DMS53 (cell line): ENCODE measurements at places on chromosomes 5 and 9.

DNA sequence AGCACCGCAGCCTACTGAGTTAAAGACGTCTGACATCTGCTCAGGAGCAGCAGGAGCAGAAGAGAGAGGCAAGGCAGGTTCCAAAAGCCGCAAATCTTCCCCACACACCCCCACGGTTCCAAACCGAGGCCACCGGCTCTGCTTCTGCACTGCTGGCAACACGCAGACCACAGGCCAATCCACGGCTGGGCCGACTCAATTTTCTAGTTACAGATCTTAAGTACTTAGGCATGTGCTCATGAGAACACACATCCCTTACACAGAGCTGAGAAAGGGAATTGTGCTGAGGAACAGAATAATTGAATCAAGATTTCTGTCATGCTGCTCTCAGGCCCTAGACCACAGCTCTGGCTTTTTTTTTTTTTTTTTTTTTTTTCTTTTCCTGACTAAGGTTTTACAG lies 32.6 kb downstream of the PAX5 start:
- no peak for DNase-seq

GRCh38 chr9:135563039-135563476 lies 1.5 kb downstream of the PAEP start:
- DNase-seq: no peak

GRCh38 chr5:10701567-10702039 lies 59.4 kb downstream of the DAP start:
- peak; percentile 56 for DNase-seq

GRCh38 chr5:124936626-124936933 lies 190.1 kb upstream of the ZNF608 start:
- DNase-seq: no peak

- DNase-seq: peak; percentile 87
Measured at GRCh38 chr5:147188200-147189108, 46.4 kb upstream of the STK32A start.
